ENCODE measurements at places on chromosomes 3 and 15.

- no peak for DNase-seq
Observed at GRCh38 chr3:155282385-155283091, 10.9 kb downstream of the STRIT1 start.

DNA sequence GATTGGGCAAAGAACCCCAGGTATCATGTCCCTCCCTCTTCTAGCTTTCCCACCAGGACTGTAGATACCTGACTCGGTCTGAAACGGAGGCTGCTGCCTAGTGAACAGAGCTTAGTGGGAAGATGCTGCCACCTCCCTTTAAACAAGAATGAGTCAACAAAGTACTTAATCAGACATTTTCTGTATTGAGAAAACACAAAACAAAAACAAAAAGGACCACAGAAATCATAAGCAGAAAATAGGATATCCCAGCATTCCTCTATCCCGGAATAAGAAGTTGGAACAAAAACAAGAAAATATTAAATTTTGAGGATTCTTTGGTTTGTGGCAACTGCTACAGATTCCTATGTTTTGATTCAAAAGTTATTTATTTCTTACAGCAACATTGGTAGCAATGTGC, 51.7 kb upstream of the COL8A1 start:
- DNase-seq = no peak

GRCh38 chr3:56207922-56208321, 260.3 kb downstream of the ERC2 start:
- DNase-seq = no peak

- no peak for DNase-seq
Observed at GRCh38 chr3:125594581-125595011, 701 bp downstream of the OSBPL11 start.

DNA sequence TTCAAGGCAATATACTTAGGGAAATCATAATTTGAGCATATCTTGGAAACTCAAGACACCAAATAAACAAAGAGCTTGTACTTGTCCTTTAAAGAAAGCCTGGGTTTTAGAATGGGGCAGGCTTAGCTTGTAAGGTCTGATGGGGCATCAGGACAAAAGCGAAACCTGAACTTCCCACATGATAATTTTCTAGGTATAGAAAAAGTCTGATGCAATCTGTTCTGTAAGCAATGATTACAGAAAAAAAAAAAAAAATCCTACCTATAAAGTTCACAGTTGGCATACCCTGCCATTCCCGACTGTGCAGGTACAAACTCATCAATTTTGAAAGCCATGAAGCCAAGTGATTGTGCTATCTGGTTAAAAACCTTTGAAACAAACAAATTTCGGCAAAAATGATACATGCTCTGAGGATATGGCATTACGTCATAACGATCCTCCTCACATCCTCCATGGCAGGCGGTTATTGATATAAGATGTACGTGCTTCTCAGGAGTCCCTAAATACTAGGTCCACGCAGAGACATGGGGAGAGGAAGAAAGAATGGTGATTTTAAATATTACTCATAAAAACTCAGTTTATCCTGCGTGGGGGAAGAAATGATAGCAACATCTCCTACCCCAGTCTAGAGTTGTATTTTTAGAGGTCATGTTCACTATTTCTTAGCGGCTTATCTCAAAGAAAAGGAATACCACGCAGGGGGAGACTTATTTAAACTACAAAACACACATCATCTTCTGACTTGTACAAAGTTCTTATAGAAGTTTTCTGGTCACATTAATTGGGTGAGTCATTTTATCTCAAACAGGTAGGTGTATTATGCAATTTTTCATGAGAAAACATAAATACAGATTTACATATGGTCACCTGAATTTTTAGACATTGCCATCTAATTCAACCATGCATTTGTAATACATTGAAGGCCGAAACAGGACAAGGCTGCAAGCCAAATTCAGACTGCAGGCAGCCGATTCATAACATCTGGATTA, 27.0 kb downstream of the MB21D2 start:
- DNase-seq = no peak

DNA sequence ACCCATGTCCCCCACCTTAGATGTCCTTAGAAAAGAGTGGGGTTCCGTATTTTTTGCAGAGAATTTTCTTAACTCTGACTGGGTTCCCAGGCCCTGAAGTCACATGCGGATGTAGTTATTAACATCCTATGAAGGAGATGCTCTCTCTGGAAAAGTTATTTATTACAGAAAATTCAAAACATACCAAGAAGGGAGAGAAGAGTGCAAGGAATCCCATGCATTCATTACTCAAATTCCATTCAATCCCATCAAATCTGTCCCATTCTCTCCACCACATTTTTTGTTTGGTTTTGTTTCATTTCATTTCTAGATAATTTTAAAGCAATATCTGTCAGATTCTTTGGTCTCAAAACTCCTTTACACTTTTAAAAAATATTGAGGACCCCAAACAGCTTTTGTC, 34.3 kb upstream of the ANKRD34C start:
- no peak for DNase-seq

GRCh38 chr3:20552605-20553275, 366.7 kb upstream of the SGO1 start:
- no peak for DNase-seq

DNA sequence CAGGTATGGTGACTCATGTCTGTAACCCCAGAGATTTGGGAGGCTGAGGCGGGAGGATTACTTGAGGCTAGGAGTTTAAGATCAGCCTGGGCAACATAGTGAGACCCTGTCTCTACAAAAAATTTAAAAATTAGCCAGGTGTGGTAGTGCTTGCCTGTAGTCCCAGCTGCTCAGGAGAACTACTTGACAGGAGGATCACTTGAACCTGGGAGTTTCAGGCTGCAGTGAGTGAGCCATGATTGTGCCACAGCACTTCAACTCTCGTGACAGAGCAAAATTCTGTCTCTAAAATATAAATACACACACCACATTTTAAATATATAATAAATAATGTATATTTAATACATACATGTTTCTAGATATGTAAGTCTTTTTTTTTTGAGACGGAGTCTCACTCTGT, 53.5 kb upstream of the TEX264 start:
- DNase-seq = no peak

GRCh38 chr3:157063926-157064325, 96.0 kb downstream of the CCNL1 start:
- no peak for DNase-seq

- no peak for DNase-seq
Observed at GRCh38 chr3:128289534-128289933, 136.3 kb downstream of the EEFSEC start.

DNA sequence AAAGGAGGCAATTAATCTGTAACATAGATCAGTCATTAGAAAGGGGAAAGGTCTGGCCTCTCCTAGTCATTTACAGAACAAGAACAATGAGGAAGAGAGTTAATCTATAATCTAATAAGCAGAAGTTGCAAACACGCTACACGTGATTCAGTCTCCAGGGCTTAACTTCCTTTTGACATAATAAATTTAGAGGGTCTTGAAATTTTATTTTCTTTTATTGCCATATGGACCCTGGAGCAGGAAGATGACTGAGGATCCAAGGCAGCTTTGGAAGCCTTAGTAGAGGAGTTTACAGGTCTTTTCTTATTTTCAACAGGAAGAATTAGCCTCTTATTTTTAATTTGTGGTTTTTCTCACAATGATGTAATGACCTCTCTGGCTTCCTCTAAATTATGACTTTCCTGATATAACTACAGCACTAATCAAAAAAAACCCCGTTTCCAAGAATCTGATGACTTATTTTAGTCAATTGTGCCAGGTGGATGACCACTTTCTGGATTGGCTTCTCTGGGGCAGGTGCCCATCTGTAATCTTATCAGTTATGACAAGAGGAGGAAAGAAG, 32.2 kb downstream of the ADGRG7 start:
- no peak for DNase-seq

- no peak for DNase-seq
Observed at GRCh38 chr15:76298986-76299385, 12.3 kb downstream of the ETFA start.

DNA sequence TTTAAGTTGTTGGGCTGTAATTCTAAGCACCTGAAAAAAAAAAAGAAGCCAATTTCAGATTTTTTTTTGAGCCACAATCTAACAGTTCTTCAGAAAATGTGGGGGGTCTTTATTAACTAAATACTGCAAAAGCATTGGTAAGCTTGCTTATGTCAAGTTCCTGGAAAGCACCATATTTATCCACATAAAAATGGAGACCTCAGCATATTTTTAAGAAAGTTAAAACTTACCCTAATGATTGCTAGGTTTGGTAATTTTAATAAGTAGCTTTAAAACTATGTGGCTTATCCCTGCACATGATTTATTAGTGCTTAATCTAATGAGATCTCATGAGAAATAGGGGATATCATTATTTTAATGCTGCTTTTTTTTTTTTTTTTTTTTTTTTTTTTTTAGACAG, 156.8 kb downstream of the USP13 start:
- DNase-seq = no peak

All from stimulated activated CD8-positive, alpha-beta memory T cell treated with anti-CD3 and anti-CD28 coated beads, Interleukin-7, amount 100 ng/mL, for 24 hours (primary cell).